ENCODE measurements at places on chromosomes 1 and 21. TPM values are rescaled to one million over a fixed set of nuclear protein-coding genes. Genes with fewer than 3 reads are reported as not detected.

TSPEAR gene
- not detected for total RNA-seq

GRCh38 chr1:159829273-159829634 lies 2.6 kb downstream of the SLAMF8 start:
- no peak for DNase-seq

FCGR1A gene
- 9.8 TPM for total RNA-seq

- DNase-seq, result no peak
Observed at GRCh38 chr1:84073266-84073665, 70.8 kb upstream of the PRKACB start.

All from occipital lobe (tissue), 3 donors.